HepG2 (cell line): ENCODE measurements at places on chromosomes 7 and 10. TPM values are rescaled to one million over a fixed set of nuclear protein-coding genes. Genes with fewer than 3 reads are reported as not detected.

Gene OR2A5
- total RNA-seq: not detected in 2 replicates

GRCh38 chr10:119863951-119864565 lies 8.6 kb downstream of the MCMBP start:
- no peak for DNase-seq

- no peak for DNase-seq
Measured at GRCh38 chr7:12570534-12571461, at the start of gene SCIN. TSS of gene SCIN (plus strand) at chr7:12570720. CDS start at chr7:12570787, 67 bp downstream.

Gene FOXI2
- total RNA-seq: not detected in 2 replicates

GRCh38 chr10:22765660-22766547 lies 51.5 kb upstream of the PIP4K2A start:
- no peak for DNase-seq

DNA sequence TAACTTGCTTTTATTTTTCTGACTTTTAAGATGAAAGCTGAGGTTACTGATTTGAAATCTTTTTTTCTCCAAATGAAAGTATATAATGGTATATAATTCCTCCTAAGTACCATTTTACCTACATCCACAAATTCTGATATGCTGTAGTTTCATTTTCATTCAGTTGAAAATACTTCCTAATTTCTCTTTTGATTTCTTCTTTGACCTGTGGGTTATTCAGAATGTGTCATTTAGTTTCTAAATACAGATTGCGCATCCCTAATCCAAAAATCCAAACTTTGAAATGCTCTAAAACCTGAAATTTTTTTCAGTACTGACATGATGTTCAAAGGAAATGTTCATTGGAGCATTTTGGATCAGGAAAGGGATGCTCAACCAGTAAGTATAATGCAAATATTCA lies 168.7 kb downstream of the CELF2 start:
- DNase-seq: no peak

- no peak for DNase-seq
Measured at GRCh38 chr7:134827889-134828288, 48.5 kb downstream of the CALD1 start.

Gene MGAM2
- not detected in 2 replicates for total RNA-seq

DNA sequence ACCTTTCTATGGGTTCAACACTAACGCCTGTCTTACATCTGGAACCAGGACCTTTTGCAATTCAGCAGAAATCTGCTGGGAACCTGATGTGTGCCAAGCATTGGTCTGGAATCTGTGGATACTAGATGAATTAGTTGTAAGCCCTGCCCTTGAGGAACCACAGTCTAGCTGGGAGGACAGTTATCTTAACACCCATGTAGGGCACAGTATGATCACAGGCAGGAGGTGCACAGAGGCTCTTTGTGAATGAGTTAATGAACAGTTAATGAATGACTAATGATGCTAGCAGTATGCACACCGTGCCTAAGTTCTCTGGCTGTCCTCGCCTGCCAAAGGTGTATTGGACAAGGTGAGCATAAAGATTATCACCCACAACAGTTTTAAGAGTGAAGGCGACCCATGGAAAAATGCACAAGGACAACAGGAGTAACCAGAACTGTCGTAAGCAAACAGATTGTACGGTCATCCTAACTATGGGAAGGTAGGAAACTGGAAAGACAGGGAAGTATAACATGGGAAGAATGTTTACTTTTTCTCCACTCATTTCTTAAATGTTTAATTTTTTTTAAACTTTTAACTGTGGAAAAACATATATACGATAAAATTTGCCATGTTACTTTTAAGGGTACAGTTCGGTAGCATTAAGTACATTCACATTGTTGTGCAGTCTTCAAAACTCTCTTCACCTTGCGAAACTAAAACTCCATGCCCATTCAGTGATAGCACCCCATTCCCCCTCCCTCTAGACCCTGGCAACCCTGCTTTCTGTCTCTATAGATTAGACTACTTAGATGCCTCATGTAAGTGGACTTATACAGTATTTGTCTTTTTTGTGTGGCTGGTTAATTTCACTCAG lies 139.9 kb downstream of the CXCL12 start:
- DNase-seq: peak; percentile 80

GRCh38 chr10:79344502-79345195 lies 2.6 kb upstream of the PPIF start:
- no peak for DNase-seq

DNA sequence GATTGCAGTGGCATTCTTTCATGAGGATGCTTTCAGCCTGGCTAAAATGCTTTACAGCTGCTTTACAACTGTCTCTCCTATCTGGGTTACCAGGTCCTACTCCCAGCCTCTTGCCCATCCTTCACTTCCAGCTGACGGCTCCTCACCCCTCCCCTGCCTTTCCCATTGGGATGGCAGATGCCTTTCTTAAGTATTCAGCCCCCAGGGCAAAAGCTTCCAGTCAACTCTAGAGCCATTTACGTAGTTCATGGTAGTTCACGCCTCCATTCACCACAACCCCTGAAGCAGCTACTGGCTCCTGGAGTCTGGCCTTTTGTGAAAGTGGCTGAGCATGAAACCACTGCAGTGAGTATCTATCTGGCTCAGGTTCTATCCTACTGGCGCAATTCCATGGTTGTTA lies 17.2 kb upstream of the BMPER start:
- DNase-seq: no peak

DNA sequence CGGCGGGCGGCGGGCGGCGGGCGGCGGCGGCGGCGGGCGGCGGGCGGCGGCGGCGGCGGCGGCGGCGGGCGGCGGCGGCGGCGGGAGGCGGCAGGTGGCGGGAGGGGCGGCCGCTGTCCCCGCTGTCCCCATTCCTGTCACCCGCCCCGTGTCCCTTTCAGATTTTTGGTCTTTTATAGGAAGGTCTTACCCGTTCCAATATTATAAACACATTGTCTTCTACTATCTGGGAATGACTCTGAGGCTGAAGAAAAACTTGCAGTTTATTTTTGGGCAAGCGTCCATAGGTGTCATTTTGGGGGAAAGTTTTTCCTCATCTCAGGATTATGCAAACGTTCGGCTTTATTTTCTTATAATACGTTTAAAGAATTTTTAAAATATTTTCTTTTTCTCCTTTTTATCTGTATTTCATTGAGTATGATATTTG lies 578 bp downstream of the ZNF713 start:
- no peak for DNase-seq

GRCh38 chr7:40135317-40135610 lies 459 bp downstream of the SUGCT start:
- DNase-seq: peak; percentile 10

Gene BBS9
- total RNA-seq: 7.8 and 9.4 TPM in 2 replicates

DNA sequence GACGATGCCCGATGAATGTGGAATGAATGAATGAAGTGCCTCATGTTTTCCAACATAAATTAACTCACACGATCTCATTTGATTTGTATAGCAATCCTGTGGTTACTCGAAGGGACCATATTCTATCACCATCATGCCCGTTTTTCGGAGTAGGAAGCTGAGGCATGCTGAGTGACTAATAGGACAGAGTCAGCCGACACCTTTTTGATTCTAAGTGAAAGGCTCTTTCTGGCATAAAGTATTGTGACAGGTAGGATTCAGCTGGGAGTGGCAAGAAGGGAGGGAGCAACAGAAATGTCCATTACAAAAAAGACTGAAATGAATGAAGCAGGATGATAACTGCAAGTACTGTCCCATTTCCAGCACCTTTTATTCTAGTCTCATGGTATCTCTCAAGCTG lies 55.7 kb downstream of the KLRG2 start:
- DNase-seq: no peak

Gene SLC18A3
- total RNA-seq: not detected in 2 replicates

DNA sequence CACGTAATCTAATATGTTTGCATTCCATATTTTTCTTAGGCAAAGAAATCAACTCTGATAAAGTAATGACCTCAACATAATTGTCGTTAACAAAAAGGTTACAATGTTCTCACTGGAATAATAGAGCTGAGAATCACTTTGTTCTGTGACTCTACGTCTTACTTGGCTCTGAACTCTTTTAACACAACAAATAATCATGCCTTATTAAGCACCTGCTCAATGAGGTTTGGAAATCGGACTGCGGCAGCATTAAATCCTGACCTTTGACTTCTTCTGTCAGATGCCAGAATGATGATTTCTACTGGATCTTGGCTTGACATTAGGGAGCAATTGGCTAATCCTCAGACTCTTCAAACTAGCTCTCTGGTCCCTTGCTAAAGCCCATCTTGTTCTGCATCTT lies 233.6 kb downstream of the SEMA3D start:
- no peak for DNase-seq

Gene CPA1
- total RNA-seq: 0.20 TPM in 1 of 2 replicates, not detected in the other

- no peak for DNase-seq
Measured at GRCh38 chr10:46014683-46015405, 15.6 kb downstream of the NCOA4 start.

Gene SRGN
- 0.09 TPM in 1 of 2 replicates, not detected in the other for total RNA-seq

DNA sequence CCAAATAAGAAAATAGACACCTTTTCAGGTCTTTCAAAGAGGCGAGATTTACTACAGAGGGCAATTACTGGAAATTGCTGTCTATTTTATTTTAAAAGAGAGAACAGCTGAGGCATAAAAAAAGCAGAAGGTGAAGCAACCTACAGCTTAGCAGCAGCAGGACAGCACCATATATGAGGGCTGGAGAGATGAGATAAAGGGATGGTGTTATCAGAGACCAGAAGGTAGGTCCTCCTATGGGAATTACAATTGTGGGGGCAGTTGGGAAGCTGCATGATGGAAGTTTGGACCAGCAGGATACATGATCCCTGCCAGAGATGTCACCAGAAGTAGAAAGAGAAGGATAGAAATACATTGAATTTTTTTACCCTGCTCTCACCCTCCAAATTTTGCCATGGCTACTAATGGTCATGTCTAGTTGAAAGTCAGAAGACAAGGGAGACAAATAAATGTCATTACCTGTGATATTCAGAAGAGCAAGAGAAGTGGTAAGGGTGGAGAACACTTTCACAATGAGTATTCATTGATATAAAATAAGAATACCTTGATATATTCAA lies 77.2 kb upstream of the CALCR start:
- no peak for DNase-seq

- peak; percentile 49 for DNase-seq
Measured at GRCh38 chr7:144436500-144436899, 33.0 kb upstream of the NOBOX start.

DNA sequence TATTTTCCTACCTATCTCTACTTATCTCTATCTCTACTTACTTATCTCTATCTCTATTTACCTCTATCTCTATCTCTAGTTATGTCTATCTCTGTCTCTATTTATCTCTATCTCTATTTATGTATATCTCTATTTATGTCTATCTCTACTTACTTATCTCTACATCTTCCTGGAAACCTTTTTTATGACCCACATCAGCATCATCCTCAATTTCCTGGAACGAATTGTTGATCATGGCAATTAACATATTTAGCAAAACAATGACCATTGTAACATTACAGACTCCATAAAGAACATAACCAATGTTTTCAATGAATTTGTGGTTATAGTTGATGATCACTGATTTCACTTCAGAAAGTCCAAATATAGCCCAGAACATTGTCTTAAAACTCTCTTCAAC lies 18.3 kb downstream of the GIMAP6 start:
- DNase-seq: no peak

GRCh38 chr10:60820093-60820754 lies 41.9 kb downstream of the CDK1 start:
- no peak for DNase-seq

Gene SPDYE6
- total RNA-seq: 0.07 TPM in 1 of 2 replicates, not detected in the other

DNA sequence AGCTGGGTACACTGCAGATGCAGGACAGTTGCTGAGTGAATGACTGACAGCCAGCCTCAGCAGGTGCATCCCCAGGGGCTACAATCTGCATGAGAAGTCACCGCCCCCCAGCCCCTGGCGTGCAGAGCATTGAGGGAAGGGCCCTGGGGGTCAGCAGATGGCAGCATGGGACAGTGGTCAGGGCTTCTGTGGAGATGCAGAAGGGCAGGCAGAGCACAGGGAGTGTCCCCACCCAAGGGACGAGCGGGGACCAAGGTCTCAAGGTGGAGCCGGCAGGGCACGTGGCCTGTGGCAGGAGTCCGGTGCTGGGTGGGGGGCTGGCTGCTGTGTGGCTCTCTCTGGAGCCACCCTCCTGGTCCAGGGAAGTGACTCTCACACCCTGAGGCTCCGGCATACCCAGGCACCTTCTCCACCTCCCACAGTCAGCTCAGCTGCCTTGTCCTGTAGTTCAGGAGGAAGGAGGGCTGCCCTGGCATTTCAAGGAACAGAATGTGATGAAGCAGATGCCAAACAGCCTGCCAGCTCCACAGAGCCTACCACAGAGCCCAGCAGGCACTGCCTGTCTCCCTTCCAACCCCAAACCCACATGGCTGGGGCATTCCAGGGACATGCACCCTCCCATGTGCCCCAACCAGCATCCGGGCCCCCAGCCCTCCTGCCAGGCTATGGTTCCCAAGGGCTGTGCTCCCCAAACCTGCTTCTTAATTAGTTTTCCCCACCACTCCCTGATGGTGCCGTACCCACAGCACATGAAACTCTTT lies 114.5 kb downstream of the TMEM130 start:
- no peak for DNase-seq

Gene FAM221A
- total RNA-seq: not detected in 2 replicates

Gene ARHGEF5
- 1.2 and 1.3 TPM in 2 replicates for total RNA-seq

DNA sequence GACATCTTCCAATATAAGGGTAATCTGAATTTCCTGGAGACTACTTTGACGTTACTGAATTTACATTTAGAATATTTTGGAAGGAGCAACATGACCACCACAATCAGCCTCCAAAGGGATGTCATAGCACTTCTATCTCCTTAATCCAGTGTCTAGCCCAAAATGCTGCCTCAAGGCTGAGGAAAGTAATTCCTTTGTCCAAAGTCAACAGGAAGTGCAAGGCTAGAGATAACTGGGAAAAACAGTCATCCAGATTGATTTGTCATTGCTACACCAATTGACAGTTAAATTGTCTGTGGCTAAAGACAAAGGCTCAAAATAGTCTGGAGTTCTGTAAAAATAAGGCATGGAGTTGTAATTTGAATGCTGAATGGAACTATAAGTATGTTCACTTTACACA lies 3.9 kb upstream of the TFPI2 start:
- no peak for DNase-seq

Gene SLC39A12
- total RNA-seq: not detected in 2 replicates

DNA sequence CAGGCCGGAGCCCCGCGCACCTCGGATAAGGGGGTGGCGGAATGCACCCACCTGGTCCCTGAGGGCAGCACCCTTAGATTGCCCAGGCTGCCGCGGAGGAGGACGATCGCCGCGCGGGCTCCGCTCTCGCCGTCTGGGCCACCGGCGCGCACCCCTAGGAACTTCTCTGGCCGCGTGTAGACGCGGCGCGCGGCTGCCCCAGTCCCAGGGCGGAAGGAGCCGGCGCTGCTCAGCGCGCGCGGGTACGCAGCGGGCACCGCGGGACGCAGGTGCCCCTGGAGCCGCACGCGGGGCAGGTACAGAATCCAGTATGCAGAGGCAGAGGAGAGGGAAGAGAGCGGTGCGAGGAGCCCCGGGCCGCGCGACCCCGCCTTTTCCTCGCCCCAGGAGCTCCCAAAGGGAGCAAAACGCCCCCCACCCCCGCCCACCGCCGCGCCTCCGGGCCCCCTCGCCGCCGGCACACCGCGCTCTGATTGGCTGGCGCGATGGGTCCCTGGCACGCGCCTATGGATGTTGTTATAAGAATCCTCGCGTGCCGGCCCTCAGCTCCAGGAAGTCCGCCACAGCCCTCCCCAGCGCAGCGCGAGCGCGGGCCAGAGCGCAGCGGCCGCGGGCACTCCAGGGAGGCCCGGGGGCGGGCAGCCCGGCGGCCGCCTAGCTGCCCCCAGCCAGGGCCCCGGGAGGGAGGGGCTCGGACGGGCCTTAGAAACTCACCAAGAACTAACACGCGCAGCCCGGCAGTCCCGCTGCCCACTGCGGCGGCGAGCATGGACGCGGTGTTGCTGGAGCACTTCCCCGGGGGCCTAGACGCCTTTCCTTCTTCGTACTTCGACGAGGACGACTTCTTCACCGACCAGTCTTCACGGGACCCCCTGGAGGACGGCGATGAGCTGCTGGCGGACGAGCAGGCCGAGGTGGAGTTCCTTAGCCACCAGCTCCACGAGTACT lies at the start of gene PTF1A:
Gene PTF1A (plus strand): TSS at position 549 of the 948 bp plus-strand sequence. CDS start 219 bp downstream, at position 768.
- DNase-seq: no peak
